ENCODE measurements at places on chromosomes 2 and 18.

GRCh38 chr18:48815581-48816324 lies 135.0 kb downstream of the SMAD7 start:
- DNase-seq, result no peak

DNA sequence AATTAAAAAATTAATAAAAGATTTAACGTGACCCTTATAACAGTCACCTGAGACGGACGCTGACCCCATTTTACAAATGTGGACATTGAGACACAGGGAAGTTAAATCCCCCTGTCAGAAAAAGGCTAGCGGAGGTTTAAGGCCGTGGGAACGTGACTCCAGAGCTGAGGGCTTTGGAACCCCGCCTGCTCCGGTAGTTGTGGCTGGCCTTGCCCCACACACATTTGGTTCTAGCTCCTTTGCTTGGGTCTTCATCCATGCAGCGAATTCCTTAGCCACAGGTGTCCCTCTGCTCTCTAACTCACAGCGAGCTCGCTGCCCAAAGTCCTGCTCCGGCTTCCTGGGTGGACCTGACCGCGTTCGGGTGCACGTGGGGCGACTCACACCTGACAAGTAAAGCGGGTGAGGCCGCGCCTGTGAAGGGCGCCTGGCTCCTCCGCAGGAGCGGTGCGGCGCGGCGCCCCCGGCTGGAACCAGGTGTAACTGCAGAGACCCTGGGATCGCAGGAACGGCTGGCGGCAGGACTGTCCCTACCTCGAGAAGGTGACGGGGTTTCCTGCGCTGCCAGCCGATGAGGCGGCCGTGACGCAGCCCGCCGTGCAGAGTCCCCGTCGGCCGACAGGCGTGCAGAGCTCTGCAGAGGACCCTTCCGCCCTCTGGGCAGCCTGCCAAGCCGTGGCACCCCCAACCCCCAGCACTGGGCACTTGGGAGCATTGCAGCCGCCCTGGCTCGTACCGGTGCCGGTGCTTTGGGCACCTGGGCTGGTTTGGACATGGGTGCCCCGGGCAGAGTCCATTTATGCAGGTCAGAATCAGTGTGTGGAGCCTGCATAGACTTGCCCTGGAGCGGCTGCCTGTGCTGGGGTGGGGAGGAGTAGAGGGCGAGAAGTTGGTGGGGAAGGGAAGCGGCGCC lies 2.4 kb upstream of the PROC start:
- DNase-seq, result peak; percentile 87

DNA sequence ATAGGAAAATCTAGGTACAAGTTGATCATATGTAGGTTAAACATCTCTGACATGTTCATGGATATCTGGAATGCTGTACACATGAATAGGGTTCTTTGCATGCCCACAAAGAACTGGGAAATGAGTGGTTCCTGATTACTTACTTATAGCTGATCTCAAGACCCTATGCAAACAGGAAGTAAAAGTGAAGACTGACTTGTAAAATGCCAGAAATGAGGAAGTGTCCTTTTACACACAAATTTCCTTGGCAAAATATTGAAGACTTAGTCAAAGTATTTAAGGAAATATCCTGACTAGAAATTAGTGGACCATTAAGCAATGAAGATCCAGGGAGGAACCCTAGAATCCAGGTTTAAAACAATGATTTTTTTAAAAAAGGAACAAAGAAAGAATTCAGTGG lies 203.7 kb upstream of the DLGAP1 start:
- DNase-seq, result no peak

DNA sequence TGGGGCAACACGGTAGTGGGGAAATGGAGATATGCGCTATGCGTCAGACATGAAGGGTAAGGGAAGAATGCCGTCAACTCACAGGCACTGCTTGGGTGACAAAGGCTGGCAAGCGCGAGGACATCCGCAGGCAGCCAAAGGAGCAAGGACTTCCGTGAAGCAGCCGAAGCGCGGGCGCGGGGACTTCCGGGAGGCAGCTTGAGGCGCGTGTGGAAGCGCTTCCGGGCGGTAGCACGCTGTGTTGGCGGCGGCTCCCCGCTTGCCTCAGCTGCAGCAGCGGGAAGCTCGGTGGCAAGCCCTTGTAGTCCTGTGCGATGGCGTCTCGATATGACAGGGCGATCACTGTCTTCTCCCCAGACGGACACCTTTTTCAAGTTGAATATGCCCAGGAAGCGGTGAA lies at the start of gene PSMA8:
Gene PSMA8, plus strand, starts transcription at position 218 of the 400 bp plus-strand sequence. Its CDS starts 97 bp downstream, at position 315.
- peak; percentile 59 for DNase-seq
